HT1080 (cell line): ENCODE measurements at places on chromosomes 5 and 9.

DNA sequence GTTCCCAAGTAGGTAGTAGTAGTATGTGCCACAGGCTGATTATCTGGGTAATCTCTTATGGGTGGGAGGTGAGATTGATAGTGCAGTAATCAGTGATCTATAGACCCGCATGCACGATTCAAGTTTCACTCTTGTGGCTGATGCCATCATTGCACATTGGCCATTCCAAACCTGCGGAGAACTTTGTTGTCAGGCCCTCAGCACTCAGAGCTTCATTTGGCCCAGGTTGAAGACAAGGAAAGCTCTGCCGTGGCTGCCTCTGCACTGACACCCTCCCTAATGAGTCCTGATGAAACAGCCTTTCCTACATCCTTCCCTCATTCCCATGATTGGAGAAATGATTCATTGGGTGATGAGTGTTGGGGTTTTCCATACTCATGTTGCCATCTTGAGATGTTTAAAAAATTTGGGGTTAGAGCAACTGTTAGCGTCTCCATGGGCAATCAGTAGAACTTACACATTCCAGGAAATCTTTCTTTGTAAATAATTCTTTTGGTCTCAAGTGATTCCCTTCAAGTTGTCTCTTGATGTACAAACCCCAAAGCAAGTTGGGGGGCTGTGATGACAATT is 22.9 kb downstream of the PROP1 start:
- no peak for DNase-seq

DNA sequence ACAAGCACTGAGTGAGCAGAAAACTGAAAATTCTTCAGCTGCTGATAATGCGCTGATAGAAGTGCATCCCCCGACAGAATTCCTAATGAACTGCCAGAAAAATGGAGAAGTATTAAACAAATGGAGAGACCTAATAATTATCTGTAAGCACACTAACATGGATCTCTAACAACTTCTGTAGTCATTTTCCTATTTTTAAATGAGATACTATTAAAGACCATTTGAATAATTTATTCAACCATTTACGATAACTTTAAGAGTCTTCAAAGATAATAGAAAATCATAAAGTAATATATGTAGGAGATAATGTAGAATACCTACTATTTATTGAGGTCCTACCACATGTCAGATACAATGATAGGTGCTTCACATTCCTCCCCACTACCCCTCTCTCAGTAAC is 72.9 kb downstream of the EFNA5 start:
- no peak for DNase-seq

- DNase-seq = no peak
Observed at GRCh38 chr5:170228762-170229435, 3.9 kb upstream of the C5orf58 start.

DNA sequence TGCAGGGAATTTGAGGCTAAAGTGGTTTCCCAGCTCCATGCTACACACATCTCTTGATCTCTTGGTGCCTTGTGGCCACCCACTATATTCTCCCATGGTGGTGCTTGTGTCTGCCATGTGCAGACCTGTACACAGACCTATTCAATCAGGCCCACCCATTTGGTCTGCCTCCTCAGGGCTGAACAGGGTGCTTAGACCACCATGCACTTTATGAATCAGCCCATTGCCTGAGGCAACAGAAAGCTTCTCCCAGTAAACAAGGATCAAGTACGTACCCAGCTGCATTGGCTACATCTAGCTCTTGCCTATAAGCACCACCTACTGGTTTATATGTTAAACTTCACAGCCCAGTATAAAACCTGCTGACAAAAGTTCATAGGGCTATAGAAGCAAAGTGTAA is 664.3 kb upstream of the EDIL3 start:
- DNase-seq = peak; percentile 44

DNA sequence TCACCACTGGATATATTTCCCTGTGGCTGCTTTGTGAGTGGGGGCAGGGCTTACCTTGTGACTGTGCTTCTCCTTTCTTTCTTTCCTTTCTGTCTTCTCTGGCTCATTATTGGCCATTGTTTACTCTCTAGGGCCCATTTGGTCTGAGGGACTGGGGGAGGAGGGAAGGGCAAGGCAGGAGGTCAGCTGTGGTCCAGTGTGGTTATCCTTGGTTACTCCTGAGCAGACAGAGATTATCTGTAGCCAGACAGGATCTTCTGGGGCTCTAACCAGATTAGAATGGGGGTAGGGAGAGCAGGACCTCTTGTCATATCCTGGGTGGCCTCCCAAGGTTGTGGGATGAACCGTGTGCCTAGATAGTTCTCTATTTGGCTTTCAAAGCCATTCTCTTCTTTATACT is 71.2 kb downstream of the ANKRD55 start:
- no peak for DNase-seq

DNA sequence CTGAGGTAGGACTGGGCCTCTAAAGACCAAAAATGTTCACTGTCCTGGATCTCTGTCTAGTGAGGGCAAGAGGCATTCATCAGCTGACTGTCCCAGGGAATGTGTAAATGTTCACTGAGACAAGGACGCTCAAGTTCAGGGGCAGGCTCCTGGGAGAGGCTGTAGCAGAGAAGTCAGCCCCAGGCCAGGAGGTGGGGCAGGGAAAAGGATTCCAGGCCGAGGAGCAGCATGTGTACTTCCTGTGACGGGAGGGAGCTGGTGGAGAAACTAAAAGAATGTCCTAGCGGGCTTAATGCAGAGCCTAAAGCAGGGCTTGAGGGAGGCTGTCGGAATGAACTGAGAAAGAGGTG is 205.8 kb downstream of the GABBR2 start:
- peak; percentile 39 for DNase-seq

DNA sequence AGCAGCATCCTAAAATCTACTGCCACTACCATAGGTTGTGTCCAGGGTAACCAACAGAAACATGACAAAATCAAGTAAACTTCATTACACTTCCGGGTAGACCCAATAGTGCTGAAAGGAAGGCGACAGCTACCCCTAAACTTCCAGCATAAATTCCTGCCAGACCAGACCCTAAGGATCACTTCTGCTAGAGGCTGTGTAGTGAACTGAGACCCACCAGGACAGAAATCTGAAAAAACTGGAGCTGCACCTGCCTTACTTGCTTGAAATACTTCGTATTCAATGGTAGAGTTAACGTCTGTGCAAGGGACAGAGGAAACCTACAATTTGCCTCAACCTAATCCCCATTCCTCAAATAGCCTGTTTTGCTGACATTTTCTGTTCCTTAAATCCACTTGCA is 1.0 kb upstream of the SECISBP2 start:
- peak; percentile 5 for DNase-seq
